ENCODE measurements at places on chromosomes 13 and 19.

DNA sequence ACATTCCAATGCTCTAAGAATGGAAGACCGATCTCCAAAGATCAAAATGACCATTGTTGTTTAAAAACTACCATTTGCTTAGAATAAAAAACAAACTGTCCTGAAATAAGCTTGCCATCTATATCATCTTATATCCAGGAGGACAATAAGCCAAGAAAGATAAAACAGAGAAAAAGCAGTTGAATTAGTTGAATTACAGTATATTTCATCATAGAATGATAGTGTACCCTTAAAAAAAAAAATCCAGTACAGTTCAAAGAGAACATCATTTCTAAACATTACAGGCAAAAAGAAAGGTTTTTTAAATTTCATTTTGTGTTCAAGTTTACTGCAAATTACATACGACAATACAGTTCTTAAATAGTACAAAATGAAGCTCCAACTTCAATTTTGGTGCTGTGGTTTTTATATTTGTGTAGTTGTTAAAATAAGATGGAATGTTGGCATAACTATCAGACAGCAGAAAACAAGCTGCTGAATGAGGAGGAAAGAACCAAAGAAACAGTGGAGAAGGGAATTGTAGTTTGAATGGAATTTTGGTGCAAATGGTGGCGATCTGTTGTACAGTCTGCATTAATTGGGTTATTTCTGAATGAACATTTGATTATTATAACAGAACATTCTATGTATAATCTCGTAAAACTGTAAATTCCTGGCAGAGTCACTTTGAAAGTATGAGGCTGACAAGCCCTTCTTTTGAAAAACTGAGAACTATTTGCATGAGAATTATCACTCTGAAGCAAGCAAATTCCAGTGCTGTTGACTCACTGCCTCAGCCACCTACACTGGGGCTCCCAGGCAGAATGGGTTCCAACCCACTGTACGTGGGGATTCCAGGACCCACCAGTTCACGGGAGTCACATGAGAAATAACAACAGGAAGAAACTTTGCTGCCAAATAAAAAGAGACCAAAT lies 37.7 kb downstream of the LHFPL6 start:
- DNase-seq: no peak

- DNase-seq: no peak
Measured at GRCh38 chr13:30466841-30467252, 1.1 kb upstream of the HMGB1 start.

DNA sequence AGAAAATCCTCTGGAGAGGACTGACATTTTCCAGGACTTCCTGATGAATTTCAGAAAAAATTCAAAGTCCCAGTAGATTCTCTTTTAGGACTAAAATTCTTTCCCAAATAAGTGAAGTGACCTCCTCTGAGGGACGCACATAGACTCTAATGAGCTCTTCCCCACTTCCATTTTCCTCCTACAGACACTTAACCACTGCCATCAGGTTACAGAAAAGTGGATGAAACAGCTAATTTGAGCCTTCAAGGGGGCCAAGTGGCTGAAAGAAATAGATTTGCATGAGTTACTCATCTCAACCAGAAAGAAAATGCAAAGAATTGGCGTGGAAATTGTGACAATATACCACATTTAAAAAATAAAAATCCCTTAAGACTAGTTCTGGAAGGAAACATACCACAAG lies 185.3 kb upstream of the EDNRB start:
- DNase-seq: no peak

DNA sequence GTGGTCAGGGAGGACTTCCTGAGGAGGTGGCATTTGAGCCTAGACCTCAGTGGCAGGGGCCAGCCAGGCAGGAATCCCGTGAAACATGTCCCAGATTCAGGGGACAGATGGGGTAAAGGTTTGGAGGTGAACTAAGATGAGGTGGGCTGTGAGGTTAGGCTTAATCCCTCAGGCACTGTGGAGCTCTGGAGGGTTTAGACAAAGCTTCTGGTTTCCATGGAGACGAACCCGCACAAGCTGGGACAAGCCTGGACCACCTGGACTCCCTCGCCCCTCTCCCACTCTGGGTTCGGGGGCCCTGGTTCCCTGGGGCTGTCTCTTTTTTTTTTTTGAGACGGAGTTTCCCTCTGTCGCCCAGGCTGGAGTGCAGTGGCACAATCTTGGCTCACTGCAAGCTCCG lies 15.7 kb downstream of the TJP3 start:
- no peak for DNase-seq

GRCh38 chr13:48151363-48152161 lies 56.7 kb upstream of the MED4 start:
- no peak for DNase-seq
